ENCODE measurements at places on chromosomes 2 and 18.

DNA sequence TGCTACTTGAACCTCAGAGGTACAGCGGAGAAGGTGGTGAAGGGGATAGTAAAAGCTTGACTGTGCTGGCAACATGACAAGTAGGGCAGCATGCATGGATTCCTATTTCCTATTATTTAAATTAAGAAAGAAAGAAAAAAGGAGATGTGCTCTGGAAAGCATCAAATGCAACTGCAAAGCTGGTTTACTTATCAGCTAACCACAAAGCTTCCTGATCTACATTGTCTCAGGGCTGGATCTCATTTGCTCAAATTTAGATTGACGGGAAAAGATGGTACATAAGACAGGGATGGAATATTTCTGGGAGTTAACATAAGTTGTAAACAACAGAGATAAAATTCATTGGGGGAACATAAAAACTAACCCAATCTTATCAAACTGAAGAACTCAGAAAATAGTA is 178.0 kb downstream of the RIT2 start:
- ATAC-seq = no peak

DNA sequence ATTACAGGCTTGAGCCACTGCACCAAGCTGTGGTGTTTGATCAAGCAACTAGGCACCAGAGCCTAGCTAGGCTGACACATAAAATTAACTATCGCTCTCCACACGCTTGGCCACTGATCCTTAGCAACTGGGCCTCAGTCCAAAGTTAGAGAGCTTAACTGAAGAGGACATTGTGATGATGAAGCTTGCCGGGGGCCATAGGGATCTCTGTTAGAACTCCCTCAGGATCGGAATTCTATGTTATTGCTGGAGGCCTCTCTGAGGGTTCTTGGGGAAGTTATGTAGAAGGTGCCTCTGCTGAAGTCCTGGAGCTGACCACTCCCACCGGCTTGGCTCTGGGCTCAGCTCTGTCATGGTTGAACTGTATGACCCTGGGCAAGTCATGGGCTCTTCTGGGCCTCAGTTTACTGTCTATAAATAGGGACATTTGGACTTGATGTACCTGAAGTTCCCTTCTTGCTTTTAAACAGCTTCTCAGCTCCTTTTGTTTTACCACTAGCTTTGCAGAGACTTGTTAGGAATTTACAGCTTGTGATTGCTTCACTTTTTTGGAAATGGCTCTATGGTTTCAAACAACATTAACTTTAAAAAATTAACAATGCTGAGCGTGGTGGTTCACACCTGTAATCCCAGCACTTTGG is 44.1 kb downstream of the GATA6 start:
- ATAC-seq = no peak

GRCh38 chr2:236402033-236402790 is 138.0 kb upstream of the ASB18 start:
- ATAC-seq = no peak

DNA sequence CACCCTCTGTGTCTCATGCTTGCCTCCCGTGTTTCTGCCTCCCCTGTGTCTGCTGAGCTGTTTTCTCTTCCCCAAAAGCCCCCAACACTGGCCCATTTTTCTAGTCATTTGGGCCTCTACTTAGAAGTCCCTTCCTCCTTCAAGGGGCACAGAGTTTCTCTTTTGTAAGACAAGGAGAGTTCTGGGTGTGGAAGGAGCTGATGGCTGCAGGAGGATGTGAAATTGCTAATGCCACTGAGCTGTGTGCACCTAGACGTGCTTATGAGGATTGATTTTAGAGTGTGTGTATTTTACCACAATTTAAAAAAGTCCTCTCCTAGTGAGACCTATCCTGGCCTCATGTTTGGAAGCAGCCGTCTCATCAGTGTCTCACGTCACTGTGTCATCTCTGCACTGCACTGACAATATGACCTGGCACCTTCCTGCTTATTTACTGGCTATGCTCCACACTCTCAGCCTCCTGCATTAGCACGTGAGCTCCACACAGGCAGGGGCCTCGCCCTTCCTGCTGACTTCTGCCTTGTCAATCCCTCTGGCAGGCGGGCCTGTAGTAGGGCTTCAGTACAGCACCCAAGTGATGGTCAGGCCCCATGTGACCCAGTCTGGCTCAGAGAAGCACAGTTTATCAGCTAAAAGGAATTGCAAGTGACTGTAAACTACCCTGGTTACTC is 8.0 kb upstream of the MBP start:
- peak; percentile 72 for ATAC-seq

DNA sequence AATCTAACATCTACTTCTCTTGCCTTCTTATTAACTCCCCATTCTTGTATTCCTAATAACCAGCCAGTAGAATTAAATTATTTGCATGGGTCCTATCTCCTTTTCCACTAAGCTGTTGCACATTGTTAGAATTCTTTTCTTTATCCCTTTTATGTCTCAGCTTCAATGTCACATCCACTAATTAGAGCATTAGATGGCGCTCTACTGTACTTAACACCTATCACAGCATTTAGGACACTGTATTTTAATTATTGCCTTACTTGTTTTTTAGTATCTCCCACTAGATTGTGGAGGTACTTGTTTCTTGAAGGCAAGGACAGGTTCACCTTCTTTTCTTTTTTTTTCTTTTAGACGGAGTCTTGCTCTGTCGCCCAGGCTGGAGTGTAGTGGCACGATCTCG is 3.8 kb downstream of the LIPT1 start:
- ATAC-seq = no peak

- ATAC-seq = no peak
These were observed 15.2 kb downstream of the SMYD1 start for GRCh38 chr2:88082781-88083180.

DNA sequence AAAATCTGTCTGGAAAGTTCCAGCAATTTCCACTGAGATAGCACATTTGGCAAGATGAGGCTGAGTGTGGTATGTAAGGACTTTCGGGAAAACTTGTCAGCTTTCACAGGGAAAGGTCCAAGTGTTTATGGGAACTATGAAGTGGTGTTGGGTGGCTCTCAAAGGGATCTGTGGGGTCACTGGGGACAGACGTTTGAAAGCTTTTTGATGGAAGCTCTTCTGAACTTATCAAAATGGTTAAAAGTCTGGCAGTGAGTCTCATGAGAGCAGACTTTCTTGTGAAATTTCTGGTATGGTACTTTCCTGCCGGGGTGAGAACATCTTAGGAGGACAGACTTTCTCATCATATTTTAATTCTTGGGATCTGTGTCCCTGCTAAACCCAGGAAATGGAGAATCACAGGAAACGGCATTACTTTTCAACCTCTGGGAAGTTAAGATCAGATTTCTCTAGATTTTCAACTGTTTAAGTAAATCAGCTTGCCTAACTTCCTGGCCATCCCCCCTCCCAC is 546.3 kb upstream of the ZEB2 start:
- peak; percentile 56 for ATAC-seq

GRCh38 chr2:73370348-73370747 is 15.3 kb upstream of the ALMS1 start:
- no peak for ATAC-seq

GRCh38 chr2:233473878-233474277 is 92.7 kb downstream of the USP40 start:
- no peak for ATAC-seq

DNA sequence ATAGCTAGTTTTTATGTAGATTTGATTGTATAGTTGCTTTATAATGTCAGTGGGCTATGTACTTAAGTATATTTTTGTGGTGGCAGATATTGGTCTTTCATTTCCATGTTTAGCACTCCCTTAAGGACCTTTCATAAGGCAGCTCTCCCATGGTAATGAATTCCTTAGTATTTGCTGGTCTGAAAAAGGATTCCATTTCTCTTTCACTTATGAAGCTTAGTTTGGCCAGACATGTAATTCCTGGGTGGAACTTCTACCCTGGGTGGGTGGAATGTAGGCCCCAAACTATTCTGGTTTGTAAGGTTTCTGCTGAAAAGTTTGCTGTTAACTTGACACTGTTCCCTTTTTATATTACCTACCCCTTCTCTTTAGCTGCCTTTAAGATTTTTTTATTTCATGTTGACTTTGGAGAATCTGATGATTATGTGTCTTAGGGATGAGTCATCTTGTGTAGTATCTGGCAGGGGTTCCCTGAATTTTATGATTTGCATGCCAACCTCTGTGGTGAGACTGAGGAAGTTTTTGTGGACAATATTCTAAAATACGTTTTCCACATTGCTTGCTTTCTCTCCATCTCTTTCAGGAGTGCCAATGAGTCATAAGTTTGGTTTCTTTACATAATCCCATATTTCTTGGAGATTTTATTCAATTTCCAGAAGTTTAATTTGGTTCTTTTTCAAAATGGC is 65.4 kb upstream of the VRK2 start:
- no peak for ATAC-seq

- ATAC-seq = no peak
These were observed 210.9 kb downstream of the L3MBTL4 start for GRCh38 chr18:6203791-6204190.

GRCh38 chr2:149036507-149037293 is 1.8 kb upstream of the LYPD6B start:
- no peak for ATAC-seq

DNA sequence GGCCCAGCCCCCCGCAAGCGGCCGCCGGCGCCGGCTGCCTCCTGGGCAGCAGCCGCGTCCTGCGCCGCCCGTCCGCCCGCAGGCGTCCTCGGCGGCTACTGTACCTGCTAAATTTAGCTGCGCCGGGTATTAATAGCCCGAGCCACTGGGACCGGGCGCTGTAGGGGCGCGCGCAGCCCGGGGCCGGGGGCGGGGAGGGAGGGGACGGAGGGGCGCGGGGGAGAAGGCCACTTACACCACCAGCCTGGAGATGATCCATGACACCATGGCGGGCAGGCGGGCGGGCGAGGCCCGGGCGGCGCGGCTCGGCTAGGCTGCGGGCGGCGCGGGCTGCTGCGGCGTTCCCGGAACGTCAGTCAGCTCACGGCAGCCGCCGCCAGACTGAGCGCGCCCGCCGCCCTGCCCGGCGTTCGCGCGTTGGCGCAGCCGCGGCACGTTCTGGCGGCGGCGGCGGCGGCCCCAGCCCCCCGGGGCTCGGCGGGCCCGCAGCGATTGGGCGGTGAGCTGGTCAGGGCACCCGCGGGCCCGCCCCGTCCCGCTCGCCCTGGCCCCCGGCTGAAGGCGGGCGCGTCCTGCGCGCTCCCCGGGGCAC is at the start of gene REEP1:
REEP1 (minus strand) TSS at position 383 of the 592 bp plus-strand sequence; CDS start at position 267, 116 bp downstream.
- ATAC-seq = peak; percentile 87

- no peak for ATAC-seq
These were observed 75.0 kb upstream of the MSTN start for GRCh38 chr2:190137561-190137960.

DNA sequence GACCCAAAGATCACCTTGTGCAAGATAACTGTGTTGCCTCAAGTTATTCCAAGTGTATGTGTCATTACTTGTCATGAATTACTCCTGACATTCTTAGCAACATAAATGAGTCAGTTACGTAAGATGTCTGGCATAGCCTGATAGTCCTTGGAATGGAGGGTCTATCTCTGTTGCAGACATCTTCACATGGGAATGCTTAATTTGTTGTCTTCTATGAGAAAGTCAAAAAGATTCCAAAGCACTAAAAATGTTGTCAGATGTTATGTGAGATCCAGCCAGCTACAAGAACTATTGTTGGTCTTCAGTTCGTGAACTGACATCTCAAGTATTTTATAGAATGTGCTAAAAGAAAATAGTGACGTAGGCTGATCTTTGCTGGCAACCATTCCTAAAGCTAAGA is 178.2 kb upstream of the RASGRP3 start:
- peak; percentile 85 for ATAC-seq

DNA sequence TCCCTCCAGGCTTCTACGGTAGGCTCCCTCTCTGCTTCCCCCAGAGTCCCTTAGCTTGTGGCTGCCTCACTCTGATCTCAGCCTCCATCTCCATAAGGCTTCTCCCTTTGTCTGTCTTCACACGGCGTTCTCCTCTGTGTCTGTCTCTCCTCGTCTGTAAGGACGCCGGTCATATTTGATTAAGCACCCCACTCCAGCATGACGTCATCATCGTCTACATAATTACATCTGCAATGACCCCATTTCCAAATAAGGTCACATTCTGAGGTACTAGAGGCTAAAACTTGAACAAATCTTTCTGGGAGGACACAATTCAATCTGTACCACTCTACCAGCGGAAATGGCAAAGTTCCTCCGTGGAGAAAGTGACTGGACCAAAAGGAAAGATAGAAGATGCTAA is 8.3 kb upstream of the COL6A3 start:
- ATAC-seq = no peak

DNA sequence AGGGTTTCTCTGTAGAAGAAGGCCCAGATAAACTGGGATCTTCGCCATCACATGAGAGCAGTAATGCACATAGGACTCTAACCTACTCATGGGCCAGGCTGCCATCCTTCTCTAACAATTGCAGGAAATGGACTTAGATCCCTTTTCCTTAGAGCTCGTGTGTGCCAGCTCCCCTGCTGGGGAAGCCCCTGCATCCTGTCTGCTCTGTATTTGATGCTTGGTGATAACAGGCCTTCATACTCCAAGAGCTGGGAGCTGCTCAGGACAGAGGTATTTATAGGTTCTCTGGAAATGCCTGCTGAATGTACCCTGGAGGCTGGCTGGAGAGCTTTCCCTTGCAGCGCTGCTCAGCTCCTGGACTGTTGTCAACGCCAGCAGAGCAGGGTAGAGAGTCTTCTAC is 249.6 kb downstream of the MTX2 start:
- peak; percentile 78 for ATAC-seq

GRCh38 chr18:27717816-27718215 is 459.1 kb downstream of the CDH2 start:
- ATAC-seq = no peak

- no peak for ATAC-seq
These were observed 75.1 kb downstream of the CTAGE1 start for GRCh38 chr18:22342625-22343024.

DNA sequence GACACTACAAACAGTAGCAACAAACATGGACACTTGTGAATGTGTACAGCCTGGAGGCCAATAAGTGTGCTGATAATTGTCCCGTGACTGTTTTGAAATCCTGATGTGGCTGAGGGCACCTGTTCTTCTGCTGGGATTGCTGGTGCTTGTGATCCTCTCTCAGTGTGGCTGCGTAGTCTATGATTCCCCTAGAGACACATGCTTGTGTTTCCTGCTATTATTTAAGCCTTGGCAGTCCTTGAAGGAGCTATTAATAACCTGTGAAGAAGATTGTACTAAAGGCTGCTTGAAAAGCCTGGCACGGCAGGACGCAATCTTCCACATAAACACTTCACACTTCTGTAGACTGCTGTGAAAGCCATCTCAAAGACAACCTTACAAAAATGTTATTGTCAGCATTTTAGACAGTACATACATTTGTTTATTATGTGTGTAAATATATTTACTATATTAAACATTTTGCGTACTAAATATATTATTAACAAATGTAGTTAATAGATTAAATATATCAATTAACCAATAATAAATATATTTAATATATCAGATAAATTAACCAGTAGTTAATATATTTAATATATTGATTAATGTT is 71.4 kb downstream of the GALR1 start:
- ATAC-seq = no peak

DNA sequence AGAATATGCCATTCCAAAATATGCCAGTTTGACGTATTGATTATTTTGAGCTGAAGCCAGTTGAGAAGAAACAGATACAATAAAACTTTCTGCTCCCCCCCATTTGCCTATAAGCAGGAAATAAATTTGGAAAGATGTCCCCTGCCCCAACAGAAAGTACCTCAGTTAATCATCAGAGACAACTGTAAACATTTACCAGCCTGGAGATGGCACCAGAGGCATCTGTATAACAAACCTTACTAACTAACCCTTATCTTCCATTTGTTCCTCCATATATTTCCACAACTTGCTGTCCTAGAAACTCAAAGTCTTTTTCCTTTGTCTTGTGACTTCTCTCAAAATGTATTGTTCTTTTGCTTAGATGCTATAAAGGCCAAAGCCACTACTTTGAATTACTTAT is 93.8 kb downstream of the AKAIN1 start:
- no peak for ATAC-seq
